Activated CD8-positive, alpha-beta T cell treated with anti-CD3 and anti-CD28 coated beads for 36 hours (primary cell): ENCODE measurements at places on chromosomes 13 and 19. TPM values are rescaled to one million over a fixed set of nuclear protein-coding genes. Genes with fewer than 3 reads are reported as not detected.

LRP3 gene
- total RNA-seq: 0.27 TPM

ANGPTL8 gene
- total RNA-seq: not detected

ZNF709 gene
- total RNA-seq: 1.6 TPM

PDE4A gene
- 24.6 TPM for total RNA-seq

C5AR1 gene
- total RNA-seq: 2.2 TPM

- peak; percentile 64 for DNase-seq
Measured at GRCh38 chr19:29845574-29846176, 33.9 kb downstream of the CCNE1 start.

- no peak for DNase-seq
Measured at GRCh38 chr13:36981156-36981743, 17.9 kb downstream of the ALG5 start.

DNA sequence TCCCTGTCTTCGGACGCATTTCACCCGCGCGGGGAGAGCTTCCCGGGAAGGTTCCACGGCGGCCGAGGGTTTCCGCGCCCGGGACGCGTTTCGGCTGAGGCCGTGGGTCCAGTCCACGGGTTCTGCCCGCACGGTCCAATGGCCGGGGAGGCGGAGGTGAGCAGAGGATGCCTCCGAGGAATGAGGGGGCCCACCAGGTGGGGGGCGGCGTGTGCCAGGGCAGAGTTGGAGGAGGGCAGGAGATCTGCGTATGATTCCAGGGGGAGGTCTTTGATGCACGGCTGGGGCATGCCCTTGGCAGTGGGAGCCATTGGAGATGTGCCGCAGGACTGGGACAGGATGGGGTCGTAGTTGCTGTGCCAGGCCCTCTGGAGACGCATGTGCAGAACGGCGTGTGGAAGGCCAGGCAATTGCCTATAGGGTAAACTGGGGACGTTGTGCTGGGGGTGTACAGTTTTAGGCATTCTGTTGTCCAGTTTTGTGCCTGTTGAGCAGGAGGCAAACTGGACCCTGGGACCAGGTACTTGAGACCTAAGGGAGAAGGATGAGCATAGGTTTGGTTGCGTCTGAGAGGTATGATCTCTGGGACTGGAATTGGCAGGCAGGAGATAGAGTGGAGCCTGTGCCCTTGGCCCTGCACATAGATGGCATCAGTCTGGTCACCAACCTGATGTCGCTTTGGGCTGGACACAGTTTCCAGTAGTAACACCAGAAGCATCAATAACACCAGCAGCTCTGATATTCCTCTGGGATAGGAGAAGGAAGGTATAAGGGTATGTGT lies 751 bp downstream of the ZNF584 start:
- DNase-seq: peak; percentile 62

- no peak for DNase-seq
Measured at GRCh38 chr19:5694167-5694955, 4.3 kb downstream of the RPL36 start.

DNA sequence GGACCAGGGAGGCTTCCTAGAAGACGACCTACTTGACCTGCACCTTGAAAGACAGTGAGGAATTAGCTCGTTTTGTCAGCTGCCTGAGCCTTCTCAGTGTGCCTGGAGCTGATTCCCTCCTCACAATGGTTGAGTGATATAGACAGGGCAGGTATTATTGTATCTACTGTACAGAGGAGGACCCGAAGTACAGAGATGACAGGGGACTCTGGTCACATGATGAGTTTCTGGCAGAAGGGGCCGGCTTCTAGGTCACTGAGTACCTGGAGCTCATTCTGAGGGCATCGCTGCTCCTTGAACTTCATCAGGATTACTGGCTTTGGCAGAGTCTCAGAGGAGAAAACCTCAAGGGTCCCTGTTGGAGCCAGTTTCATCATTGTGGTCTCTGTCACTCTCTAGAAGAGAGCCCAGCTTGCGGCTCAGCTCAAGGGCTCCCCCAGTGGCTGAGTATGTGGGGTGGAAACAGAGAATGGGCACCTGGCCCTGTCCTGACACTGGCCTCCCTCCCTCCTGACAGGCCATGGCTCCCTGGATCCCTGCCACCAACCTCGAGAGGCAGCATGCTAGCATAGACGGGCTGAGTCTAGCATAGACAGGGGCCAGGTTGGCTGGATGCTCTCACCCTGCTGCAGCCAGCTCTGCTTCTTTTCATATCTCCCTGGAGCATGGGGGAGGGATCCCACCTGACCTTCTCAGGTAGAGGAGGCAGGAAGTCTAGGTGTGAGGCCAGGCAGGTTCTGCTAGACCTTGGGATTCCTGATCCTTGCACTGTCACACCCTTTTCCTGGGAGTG lies 38.7 kb downstream of the NFIX start:
- peak; percentile 77 for DNase-seq

GRCh38 chr19:58570770-58571574 lies 2.2 kb downstream of the MZF1 start:
- DNase-seq: no peak

- no peak for DNase-seq
Measured at GRCh38 chr19:33333642-33334041, 31.3 kb upstream of the CEBPA start.

GRCh38 chr19:48964205-48965039 lies 687 bp upstream of the FTL start:
- DNase-seq: no peak

DNA sequence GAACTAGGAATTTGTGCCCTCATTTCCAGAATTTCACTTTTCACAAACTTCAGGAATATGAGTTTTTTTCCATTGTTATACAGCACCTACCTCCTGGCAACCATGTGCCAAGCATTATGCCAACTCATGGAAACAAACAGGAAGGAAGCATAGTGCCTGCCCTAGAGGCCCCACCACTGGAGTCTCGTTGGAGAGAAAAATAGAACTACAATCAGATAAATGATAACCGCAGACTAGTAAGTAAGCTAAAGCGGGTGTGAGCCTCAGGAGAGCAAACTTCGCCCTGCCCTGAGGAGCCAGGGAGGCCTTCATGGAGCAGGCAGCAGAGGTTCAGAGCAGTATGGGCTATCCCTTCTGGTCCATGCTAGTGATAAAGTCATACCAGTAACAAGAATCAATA lies 75.9 kb downstream of the FRY start:
- DNase-seq: no peak

GRCh38 chr19:14770944-14771839 lies 7.2 kb downstream of the ADGRE2 start:
- no peak for DNase-seq

- DNase-seq: no peak
Measured at GRCh38 chr13:44668688-44669087, 92.6 kb upstream of the TSC22D1 start.

- DNase-seq: peak; percentile 77
Measured at GRCh38 chr13:113297370-113298042, 467 bp downstream of the LAMP1 start.

GRCh38 chr19:4754248-4754647 lies 30.6 kb upstream of the DPP9 start:
- DNase-seq: no peak

- DNase-seq: no peak
Measured at GRCh38 chr13:54185785-54186184, 1157.2 kb downstream of the OLFM4 start.

DNA sequence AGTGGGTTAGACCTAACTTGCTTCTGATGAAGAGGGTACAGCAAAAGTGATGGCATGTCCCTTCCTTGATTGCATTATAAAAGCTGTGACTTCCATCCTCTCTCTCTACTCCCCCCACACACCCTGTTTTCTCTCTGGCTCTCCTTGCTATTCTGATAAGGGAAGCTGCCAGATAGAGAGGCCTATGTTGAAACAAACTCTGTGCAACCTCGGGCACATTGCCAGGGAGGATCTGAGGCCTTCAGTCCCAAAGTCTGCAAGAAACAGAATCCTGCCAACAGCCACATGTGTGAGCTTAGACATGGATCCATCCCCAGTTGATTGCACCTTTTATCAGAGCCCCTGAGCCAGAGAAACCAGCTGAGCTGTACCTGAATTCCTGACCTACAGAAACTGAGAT lies 44.8 kb upstream of the ARGLU1 start:
- no peak for DNase-seq

DNA sequence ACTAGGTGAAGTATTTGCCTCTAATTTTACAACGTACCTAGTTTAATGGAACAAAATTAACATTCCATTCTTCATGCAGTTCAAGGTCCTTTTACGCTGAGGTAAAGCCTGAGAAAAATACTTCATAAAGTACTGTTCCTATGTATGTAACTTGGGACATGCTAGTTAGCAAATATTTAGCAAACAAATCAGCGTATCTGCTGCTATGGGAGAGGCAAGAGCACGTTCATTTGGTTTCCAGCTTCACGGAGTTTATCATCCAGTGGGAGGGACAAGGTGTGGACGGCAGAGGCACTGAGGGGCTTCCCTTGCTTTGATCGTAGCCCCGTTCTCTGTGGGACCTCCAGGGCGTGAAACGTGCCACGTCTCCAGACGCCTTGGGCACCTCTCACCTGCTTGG lies 248.8 kb downstream of the IRS2 start:
- no peak for DNase-seq

GRCh38 chr19:13831537-13832467 lies 36.6 kb downstream of the ZSWIM4 start:
- DNase-seq: no peak

DNA sequence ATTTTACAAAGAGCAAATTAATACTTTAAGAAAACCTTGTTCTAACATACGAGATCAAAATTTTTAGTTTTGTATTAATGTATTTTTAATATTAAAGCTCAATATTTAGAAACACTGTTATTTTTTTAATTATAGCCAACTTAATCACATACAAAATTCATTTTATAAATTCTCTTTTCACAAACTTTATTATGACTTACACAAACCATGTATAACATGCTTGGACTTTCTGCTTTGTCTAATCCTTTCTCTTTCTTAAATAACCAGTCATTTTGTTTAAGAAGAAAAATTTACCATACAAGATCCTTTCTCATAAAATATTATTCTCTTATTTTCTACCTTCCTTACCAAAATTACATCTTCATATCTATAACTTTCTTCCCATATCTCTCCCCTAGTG lies 62.2 kb downstream of the CYSLTR2 start:
- no peak for DNase-seq

- DNase-seq: no peak
Measured at GRCh38 chr19:45657520-45658167, 10.4 kb upstream of the GIPR start.

DNA sequence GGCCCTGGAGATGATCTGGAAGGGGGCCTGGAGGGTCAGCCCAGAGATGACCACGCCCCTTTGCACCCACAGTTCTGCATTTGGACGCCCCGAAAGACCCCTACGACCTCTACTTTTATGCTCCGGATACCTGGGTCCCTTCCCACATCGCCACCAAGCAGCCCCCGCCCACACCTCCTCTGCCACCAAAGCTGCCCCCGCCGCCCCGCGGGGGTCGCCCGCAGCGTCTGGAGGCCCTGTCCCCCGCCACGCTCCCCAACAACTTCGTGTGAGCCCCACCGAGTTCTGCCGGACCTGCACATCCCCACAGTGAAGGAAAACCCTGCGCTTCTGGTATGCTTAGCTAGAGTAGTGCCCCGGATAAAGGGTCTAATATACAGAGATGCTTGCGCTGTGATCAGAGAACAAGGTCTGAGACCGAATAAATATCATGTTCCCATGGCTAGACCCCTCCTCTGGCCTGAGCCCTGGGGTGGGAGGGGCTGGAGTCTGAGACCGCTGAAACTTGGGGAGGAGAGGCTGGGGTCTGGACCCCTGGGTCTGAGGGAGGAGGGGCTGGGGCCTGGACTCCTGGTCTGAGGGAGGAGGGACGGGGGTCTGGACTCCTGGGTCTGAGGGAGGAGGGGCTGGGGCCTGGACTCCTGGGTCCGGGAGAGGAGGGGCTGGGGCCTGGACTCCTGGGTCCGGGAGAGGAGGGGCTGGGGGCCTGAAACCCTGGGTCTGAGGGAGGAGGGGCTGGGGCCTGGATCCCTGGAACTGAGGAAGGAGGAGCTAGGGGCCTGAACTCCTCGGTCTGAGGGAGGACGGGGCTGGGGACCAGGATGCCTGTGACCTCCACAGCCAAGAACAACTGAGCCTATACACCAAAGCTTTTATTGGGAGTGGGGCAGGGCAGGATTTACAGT lies 3.6 kb downstream of the GFY start:
- DNase-seq: no peak

DNA sequence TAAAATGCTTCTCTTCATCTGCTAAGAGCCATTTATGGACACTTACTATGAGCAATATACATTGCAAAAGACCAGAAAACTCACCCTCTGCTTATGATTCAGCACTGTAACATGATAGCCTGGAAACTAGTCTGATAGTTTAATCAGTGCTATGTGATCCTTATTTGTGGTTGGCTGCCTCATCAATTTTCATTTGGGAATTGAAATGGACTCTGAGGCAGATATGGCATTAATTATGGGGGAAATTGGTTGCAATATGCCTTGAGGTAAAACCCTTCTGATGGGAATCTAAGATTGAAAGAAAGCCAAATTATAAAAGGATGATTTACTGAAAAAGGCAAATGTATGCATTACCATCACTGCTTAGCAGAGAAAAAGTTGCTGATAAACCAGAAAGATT lies 33.5 kb downstream of the FAM216B start:
- no peak for DNase-seq

DNA sequence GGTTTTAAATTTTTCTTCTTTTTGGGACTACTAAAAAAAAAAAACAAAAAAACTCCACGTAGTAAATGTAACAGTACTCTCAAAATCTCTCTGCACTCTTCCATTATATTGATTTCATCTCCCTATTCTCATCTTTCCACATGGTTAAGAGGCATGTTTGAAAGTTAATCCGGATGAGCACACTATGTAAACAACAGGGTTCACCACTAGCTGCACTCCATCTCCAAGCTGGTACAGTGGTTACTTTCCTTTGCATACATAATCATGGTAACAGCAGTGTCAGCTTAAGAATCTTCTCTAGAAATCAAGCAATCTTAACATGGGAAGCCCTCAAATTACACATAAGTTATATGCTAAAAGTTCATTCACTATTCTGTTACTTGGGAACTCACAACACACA lies 92.6 kb downstream of the MIPEP start:
- DNase-seq: no peak

- DNase-seq: no peak
Measured at GRCh38 chr13:108734676-108735075, 105.3 kb downstream of the MYO16 start.

GRCh38 chr13:89708013-89708412 lies 1639.5 kb upstream of the MIR17HG start:
- no peak for DNase-seq

DNA sequence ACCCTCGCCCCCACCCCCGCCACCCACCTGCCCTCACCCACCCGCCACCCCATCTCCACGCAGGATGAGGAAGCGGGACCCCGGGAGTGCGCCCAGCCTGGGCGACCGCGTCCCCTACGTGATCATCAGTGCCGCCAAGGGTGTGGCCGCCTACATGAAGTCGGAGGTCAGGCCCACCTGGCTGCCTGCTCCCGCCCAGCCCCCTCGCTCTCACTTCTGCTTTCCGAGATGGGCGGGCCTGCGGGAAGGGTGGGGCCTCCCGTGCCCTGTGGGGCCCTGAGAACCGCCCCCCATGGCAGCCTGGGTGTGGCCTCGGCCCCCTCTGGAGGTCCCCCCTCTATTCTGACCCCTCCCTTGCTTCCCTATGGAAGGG lies 3.1 kb upstream of the SPIB start:
- DNase-seq: no peak
